ENCODE measurements at places on chromosomes 3 and 15. TPM values are rescaled to one million over a fixed set of nuclear protein-coding genes. Genes with fewer than 3 reads are reported as not detected.

Gene SYNPR
- not detected for total RNA-seq

Gene NISCH
- 48.7 TPM for total RNA-seq

Gene NME9
- total RNA-seq, result not detected

Gene XYLB
- 3.0 TPM for total RNA-seq

Gene TNNC1
- not detected for total RNA-seq

Gene BFSP2
- total RNA-seq, result not detected

Gene CNTN4
- under 0.01 TPM for total RNA-seq

Gene GASK1A
- total RNA-seq, result not detected

Gene NPAP1
- total RNA-seq, result not detected

Gene MESP2
- 0.15 TPM for total RNA-seq

Gene RARRES1
- 1.1 TPM for total RNA-seq
